ENCODE measurements at places on chromosomes 7 and 10.

- peak; percentile 38 for DNase-seq
These were observed 879 bp downstream of the NUDT5 start for GRCh38 chr10:12194752-12195271.

- DNase-seq, result no peak
These were observed 64.6 kb upstream of the ELN start for GRCh38 chr7:73963252-73963822.

DNA sequence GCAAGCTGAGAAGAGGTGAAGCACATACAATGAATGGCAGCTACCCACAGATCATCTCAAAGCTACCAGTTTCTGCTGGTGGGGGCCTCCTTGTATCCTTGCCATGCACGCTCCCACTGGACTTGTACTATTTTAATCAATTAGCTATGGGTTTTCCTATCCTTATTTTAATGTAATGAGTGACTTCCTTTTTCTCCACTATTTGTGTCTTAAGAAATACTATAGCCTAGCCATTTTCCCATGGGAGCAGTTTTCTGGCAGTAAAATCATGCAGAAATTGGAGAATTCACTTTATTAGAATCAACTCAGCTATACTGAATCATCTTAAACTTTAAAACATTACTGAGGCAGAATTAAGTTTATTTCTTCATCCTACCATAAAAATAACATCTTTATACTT is 73.5 kb downstream of the CTNNA3 start:
- no peak for DNase-seq

DNA sequence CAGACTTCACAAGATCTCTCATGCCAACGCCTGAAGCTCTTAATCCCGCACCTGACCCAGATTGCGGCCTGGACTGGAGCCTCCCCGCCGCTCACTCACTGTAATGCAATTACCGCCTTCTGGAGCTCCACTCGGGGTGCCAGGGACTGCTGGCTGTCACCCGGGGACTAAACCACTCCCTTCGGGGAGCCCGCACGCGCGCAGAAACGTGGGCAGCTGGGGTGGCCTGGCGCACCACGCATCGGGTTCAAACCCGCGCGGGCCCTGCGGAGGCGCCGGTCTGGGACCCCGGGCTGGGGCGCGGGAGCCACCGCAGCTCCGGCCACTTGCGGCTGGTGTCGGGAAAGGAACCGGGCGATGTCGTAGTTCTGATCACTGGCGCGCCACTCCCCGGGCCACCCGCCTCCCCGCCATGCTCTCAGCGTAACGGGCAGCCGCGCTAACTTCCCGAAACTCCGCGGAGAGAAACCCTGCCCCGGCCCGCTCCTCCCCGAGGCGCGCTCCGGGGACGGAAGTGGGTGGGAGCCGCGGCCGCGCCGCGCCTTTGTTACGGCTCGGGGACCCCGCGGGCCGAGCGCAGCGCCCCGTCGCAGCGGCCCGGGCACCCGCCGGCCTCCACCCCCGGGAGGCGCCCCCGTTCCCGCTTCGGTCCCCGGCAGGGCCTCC is 100.3 kb upstream of the SVIL start:
- DNase-seq, result peak; percentile 69

- DNase-seq, result no peak
These were observed 45.0 kb downstream of the DNMBP start for GRCh38 chr10:99964791-99965190.

DNA sequence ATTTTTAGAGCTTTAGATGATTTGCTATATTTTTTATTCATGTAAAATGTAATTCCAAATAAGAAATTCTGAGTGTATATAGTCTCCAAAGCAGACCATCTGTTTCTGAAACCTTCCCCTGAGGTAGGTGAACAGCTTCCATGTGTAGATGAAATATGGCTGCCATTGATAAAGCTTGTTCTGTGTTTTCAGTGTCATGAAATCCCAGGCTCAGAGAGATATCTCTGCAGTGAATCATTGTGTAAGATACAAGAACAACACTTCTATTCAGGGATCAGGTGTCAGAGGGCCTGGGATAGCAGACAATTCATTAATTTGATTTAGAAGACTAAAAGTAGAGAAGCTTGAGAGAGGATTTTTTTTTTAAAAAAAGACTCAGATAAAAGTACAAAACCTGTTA is 29.1 kb downstream of the ACTA2 start:
- no peak for DNase-seq

- DNase-seq, result no peak
These were observed 34.4 kb downstream of the COL13A1 start for GRCh38 chr10:69835875-69836730.

- no peak for DNase-seq
These were observed 14.6 kb downstream of the MDFIC start for GRCh38 chr7:114936471-114936870.

DNA sequence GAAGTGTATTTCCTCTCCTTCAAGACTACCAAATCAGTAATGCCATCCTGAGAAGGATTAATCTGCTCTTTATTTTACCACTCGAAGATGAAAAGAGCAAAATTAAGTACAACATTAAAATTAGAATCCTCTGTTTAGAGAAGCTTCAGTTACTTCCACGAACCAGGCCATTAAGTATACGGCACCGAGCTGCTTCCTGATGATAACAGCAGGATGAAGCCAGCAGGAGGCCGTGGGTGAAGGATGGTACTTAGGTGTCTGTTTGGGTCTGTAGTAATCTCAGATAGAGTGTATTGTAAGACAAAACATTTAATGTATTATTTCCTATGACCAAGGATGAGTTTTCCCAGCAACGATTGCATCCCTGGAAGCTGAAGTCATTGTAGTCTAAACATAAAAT is 362.8 kb downstream of the SFMBT2 start:
- DNase-seq, result no peak

- DNase-seq, result no peak
These were observed 213.4 kb downstream of the GALNT17 start for GRCh38 chr7:71345117-71345884.

DNA sequence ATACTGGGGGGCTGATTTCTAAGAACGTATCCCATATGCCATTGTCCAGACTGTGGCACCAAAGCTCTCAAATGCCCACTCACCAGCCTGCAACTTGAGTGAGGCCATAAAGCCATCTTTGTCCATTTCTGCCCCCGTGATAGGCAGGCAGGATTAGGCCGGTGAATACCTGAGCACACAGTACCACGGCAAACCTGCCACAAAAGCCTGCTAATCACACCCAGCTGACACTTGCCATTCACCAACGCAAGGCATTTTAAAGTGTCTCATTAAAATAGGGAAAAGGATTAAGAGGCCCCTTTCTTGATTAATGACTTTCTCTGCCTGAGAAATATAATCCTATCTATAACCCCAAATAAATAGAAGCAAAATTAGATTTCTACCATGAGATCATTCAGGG is 111.4 kb upstream of the NANOS1 start:
- no peak for DNase-seq

DNA sequence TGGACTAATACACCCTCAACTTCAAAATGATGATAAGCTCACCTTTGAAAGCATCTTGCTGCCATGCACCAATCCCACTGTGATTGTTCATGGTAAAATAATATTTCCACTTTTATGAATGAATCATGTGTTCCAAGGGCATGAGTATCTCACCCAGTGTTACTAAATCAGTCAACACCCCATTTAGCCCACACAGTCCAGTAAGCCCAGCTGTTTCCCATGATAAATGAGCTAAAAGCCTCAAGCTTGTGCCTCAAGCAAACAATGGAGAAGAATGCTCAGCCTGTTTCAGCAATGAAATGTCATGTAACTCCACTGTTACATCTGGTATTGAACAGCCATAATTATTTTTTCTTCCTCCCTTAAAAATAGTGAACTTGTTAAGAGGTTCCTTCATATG is 442.5 kb downstream of the XPNPEP1 start:
- no peak for DNase-seq

DNA sequence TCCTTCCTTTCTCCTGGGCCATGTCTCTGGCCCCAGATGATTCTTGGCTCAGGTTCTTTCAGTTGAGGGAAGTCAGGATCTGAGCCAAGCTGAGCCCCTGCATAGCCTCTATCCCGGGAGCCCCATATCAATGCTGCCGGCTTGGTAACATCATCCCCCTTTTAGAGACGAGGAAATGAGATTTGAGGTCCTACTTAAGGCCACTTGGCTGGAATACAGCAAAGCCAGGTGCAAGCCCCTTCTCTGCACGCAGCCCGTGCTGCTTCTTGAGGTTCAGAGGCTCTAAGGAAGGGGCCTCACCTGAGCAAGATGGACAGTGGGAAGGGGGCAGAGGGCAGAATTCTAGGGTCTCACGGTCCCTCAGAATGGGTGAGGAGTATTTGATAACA is 2.4 kb upstream of the IRF5 start:
- no peak for DNase-seq

DNA sequence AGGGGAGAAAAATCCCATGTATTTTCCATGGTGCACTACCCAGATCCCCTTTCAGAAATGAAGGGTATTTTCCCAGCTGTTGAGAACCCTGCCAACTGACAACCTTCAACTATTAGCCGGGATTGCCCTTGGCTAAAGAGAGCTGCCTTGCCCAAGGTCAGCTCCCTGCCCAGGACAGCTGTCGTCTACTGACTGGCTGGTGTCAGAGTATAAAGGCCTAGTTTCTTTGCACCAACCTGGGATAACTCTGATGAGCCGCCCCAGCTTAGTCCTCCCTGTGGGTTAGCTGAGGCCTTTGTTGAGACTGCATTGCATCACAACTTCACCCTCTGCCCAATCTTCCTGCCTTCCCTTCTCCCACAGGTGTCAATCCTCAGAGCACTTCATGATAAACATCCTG is 147.2 kb upstream of the RHEB start:
- no peak for DNase-seq

DNA sequence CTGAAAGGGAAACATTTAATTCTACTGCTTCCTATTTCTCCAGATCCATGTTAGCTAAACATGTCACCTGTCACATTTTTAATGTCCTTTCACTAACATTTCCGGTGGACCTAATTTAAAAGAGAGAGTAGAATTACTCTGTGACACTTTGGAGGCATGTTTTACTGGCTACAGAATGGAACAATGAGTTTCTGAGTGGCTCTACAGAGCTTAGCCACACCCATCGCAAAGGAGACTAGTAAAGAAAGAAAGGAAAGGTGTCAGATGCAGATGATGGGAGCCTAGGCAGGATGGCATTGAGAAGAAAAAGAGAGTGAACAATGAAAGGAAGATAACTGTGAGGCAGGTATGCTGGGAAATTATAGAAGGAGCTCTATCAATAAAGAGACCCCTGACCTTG is 35.9 kb downstream of the NDUFB2 start:
- DNase-seq, result no peak

GRCh38 chr10:76549171-76549570 is 1088.4 kb downstream of the KCNMA1 start:
- no peak for DNase-seq

DNA sequence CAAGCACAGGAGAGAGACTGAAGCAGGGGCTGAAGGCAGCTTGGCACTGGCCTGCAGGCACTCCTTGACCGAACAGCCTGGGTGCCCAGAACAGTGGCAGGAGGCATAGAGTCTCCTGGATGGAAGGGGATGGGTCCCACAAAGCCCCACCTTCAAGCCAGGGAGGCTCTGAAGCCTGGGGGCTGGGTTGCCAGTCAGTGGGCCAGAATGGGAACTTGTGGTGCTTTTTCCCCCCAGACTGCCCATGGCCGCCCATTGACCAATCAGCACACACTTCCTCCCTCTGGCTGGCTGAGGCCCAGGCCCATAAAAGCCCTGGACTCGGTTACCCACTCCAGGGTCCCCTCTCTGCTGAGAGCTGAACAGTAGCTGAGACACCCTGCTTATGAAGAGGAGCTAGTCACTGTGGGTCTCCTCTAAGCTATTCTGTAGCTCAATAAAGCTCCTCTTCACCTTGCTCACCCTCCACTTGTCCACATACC is 109.6 kb downstream of the ELAPOR2 start:
- no peak for DNase-seq

- DNase-seq, result no peak
These were observed 154.9 kb upstream of the TNRC18 start for GRCh38 chr7:5578495-5578894.

GRCh38 chr10:43674553-43675210 is 26.0 kb upstream of the ZNF32 start:
- DNase-seq, result no peak

- no peak for DNase-seq
These were observed 944.0 kb upstream of the C7orf33 start for GRCh38 chr7:147646568-147646967.

GRCh38 chr10:13853854-13854253 is 267.1 kb downstream of the PRPF18 start:
- DNase-seq, result no peak

DNA sequence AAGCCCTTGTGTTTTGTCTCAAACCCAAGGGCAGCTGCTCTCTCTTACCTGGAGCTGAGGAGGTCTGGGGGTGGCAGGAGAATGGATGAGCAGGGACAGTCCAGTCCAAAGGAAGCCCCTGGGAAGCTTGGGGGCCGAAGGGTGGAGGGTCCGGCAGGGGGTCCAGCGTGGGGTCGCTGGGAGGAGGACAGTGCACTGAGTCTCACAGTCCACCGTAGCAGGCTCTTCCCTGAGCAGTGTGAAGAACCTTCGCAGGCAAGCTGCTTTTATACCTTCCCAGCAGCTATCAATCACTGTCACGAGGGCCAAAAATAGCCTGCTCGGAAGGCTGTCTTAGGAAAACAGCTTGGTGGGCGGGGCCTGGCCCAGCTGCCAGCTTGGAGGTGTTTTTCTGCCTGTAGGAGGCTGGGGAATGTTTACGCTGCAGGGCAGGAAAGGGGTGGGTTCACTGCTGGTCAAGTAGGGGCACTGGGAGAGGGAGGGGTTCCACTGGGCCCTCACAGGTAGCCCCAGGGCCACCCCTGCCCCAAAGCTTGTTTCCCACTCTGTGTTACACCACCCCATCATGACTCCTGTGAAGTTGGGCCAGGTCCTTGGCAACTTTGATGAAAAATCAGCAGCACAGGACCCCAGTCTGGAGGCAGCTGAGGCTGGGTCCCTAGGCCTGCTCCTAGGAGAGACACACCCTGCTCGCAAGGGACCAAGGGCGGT is at the start of gene DEPP1:
DEPP1 (minus strand) TSS at position 240 of the 711 bp plus-strand sequence. CDS start 779 bp downstream, outside the sequence.
- no peak for DNase-seq

DNA sequence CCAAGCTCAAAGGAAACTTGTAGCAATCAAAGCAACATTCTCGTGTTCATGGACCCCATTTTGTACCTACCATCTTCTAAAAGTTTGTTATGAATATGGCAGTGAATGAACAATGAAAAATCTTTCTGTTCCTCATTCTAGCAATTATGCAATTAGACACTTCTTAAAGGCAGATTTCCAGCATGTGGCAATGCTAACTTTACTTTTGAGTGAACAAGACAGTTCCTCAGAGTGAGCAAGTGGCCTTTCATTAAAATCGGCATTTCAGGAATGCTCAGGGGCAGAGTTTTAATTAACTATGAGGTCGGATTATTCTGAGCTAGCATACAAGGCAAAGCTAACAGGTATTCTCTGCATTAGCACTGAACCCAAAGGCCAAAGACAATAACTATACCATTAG is 48.4 kb upstream of the NFE2L3 start:
- no peak for DNase-seq

DNA sequence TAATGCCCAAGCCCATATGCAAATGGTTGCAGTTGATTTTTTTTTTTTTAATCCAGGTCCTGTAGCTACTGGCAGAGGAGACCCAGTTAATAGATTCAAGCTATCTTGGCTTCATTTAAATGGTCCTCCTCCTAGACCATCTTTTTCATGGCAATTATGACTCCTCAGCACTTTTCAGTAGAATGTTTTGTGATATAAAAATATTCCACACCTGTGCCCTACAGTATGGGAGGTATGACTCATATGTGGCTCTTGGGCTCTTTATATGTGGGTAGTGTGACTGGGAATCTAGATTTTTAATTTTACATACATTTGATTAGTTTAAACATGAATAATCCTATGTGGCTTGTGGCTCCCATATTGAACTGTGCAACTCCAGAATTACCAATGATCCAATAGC is 80.1 kb downstream of the ITGB1 start:
- no peak for DNase-seq
